ENCODE measurements at places on chromosomes 7 and 10.
A peak's percentile ranks its signal among the peaks of the same experiment; 100 is the strongest.

DNA sequence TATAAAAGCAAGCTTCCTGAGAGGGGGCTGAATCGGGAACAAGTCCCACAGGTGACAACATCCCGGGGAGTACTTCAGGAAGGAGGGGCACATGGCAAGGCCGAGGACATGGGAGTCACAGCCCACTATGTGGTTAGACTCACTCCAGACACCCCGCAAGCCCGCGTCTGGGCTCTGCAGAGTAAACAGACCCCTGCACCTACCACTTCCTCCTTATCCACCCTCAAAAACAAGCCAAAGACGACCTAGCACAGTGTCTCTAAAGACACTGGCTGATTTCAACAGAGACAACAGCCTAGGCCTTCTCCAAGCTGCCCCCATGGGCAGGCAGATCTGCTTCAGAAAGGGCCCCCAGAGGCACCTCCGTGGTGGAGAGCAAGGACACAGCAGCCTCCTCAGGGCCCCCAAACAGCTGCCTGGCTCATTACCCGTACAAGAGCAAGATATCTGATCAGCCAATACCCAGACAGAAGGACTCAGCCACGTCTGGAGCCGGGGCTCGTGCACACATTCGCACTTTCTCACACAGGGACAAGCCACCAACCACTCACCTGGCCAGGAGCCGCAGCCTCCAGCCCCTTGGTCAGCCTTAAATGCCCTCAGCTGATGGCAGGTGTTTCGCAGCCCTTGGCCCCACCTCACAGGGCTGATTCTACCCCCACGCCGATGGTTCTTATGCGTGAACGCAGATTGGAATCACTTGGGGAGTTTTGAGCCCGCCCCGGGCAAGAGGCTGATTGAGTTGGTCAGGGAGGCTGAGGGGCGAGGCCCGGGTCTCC lies 10.7 kb upstream of the KPNA7 start:
- no peak for DNase-seq

- no peak for DNase-seq
Measured at GRCh38 chr10:13168781-13169180, 7.4 kb downstream of the MCM10 start.

DNA sequence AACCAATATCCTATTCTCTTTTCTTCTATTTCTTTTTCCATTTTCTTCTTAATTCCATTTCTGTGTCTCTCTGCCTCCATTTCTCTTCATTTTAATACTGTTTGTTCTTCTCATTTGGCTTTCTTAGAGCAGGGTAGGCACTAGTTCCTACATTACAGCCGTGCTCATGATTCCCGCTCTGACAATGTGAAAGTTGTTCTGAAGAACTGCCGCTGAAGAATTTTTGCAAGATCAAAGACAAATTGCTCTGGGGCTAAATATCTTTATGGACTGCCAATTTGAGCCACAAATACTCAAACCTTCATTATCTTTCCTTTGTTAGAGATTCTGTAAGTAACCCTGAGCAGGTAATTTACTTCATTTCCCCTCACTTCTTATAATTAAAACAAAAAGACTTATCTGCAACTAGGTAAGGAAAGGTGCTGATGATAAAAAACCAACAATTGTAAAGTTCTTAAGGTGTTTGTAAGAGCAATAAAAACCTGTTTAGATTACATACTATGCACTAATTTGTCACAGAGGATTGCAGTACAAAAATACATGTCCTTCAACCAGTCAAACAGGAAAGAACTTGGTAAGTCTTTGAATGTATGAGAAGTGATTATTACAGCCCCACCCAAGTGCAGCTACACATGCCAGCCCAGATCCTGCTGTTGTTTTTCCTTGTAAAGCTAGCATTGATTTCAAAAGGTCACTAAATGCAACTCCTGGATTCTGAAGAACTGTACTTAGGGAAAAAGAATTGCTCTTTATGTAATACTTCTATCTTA lies 127.5 kb downstream of the COL28A1 start:
- no peak for DNase-seq

- peak; percentile 33 for DNase-seq
Measured at GRCh38 chr10:13219685-13220670, 14.2 kb downstream of the UCMA start.

DNA sequence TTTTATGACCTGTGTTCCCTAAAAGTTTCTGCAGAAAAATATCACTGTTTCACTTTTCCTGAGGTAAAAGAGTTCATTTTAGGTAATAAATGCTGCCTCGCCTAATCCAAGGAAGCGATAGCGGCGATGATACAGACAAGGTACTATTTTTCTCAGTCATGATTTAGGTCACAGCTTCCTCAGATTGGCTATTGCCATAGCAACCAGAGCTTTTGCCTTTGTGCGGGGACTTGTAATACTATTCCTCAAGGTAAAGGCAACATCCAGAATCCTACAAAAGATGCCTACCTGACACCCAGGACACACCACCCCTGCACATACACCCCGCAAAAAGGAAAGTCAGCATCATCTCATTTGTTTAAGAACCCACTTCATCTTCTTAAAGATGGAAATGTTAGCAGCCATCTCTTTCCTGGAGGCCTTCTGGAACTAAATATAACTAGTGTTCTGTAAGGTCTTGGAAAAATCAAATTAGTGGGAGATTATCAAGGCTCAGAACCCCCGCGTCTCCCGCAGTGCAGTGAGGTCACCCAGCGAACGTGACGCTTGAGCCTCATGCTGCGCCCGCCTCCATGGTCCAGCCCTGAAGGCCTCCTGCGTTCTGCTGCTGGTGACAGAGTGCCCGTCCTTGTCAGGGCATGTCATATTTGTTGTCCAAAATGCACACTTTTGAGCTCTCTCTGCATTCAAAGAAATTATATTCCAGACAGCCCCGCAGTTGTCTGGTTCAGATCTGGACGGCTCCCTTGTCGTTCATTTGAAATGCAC lies 402.0 kb upstream of the RNF32 start:
- DNase-seq: no peak

DNA sequence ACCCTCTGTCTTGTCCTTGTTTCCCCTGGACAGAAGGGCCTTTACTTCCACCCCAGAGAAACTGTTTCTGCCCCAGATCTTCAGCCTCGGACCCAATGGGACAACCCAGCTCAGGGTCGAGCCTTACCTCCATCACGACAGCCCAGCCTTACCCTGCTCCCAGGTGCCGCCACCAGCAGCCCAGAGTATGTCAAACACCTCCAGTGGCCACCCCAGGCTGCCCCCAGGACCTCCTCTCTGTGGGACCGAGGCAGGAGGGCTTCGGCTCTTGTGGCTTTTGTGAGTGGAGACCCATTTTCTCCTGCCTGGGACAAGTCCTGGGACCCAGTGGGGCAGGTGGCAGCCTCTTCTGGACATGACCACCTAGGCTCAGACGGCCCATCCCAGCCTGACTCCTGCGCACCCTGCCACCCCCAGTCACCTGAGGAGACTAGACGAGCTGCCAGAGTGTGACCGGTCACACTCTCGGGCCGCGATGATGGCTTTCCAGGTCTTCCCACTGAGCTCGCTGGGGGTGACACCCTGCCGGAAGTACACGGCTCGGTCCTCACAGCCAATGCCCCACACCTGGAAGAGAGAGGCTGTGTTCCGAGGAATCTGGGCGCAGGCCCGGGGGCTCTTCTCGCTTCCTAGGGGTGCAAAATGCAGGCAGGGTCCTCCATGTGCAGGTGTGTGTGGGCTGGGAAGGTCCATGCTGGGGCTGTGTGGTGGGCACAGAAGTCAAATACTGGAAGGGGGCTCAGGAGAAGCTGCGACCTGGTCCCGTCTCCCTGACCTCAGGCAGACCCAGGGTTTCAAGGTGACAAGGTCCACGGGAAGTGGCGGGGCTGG lies 15.5 kb downstream of the TECPR1 start:
- DNase-seq: no peak

GRCh38 chr10:131708225-131708880 lies 192.5 kb upstream of the PPP2R2D start:
- DNase-seq: no peak

DNA sequence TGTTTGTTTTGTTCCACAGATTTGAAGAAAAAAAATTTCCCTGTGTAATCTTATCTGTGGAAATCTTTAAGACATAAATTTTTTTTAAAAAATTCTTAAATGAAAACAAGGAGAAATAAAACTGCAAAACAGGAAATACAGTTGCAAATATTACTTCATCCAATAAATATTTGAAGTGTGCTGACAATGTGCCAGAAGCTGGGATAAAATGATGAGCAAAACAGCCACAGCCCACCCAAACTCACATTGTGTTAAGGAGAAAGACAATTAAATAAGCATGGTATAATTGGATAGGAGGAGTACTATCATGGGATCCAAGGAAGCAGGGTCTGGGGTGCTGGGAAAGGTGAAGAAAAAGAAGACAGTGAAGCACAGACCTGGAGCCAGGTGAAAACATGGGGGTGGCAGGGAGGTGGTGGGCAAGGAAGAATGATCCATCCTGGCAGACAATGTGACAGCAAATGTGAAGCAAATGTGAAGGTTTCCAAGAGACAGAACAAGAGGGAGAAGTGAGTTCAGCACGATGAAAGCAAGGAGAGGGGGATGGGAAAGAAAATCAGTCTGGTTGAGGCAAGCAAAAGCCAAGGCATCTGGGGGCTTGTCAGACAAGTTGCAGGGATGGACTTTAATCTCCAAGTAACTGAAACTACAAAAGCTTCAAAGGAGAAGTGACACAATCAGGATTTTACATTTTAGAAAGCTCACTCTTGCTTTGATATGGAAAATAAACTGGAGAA lies 135.9 kb downstream of the HIBADH start:
- no peak for DNase-seq

DNA sequence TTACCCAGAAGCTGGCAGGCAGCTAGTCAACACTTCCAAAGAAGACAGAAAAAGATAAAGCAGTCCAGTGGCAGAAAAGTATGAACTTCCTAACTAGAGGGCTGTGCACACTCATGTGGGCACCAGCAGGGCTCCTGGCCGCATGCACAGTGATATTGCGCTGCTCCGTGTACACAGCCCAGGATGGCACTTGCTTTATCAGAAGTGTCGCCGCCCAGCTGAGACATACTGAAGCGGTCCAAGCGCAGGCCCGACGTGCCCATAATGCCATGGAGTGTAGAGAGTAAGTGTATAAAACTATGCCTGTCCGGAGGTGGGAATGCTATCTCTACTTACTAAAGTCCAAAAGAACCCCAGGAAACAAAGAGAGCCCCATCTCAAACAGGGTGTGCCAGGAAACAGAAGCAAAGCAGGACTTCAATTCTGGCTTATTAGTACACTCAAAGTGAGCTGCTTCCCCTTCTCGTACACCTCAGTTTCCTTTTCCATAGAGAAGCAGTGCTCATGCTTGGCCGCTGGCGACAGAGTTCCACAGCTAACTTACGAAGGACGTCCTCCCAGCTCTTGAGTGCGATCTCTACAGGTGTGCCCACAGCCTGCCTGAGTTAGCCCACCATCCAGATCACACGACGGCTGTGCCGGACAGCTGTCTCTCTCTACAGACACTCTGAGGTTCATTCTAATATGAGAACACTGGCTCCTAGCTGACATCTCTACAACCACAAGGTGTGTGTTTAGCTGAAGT lies 234.3 kb downstream of the COBL start:
- no peak for DNase-seq

DNA sequence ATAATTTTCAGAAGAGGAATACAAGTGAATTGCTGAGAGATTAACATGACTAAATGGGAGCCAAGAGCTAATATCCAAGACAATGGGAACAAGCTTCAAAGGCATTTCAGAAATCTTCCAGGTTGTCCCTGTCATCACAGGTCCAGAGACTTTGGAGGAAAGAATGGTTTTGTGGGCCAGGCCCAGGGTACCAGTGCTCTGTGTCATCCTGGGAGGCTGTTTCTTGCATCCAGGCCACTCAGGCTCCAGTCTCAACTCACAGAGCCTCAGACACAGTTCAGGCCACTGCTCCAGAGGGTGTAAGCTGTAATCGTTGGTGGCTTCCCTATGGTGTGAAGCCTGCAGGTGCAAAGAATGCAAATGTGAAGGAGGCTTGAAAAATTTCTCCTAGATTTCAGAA lies 170.4 kb upstream of the NRG3 start:
- no peak for DNase-seq

DNA sequence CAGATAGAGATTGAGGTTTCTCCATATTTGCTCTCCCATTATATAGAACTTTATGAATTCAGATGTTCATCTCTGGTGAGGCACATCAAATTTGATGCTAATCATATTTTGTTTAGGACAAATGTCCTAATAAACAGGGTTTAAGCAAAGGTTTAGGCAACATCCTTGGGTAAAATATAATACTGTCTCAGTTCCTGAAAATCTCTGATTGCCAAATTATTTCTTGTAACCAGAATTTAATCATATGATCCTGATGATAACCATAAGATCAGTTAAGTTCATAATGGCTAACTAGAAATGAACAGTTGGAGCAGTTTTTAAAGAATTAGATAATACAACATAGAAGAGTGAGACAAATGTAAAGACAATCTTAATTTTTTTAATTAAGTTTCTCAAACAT lies 18.6 kb downstream of the CUTC start:
- DNase-seq: no peak

DNA sequence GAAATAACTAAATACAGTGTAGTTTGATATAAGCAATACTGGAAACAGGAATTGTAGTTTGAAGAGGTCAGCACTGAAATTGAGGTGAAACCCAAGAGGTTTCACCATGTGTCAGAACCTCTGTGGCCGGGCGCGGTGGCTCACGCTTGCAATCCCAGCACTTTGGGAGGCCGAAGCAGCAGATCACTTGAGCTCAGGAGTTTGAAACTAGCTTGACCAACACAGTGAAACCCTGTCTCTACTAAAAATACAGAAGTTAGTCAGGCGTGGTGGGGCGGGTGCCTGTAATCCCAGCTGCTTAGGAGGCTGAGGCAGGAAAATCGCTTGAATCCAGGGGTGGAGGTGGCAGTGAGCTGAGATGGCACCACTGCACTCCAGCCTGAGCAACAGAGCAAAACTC lies 13.7 kb downstream of the AHCYL2 start:
- no peak for DNase-seq

DNA sequence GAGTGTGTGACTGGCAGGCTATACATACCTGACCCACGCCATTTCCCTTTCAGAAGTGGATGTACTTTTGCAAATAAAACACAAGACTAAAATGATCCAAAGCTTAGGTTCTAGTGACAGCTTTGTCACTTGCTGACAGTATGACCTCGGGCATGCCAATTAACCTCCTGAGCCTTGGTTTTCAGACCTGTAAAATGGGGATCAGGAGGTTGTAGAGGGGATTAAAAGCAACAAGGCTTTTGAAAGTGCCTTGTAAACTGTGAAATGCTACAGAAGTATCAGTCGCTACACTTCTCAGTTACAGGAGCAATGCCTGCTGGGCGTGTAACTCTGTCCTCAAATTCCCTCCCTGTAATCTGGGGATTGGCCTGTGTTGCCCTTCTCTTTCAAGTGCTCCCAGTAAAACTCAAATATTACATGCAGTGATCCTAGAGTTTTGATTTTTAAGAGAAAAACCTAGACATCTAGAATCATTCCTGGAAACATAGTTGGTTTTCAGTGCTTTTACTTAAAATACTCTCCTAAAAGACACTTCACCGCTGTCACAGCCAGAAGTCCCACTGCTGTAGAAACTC lies 8.8 kb upstream of the GRB10 start:
- DNase-seq: no peak

GRCh38 chr10:70903262-70903921 lies 15.0 kb upstream of the PCBD1 start:
- peak; percentile 56 for DNase-seq

- DNase-seq: no peak
Measured at GRCh38 chr7:525740-526139, 6.1 kb upstream of the PDGFA start.

GRCh38 chr7:103009466-103010185 lies 65.0 kb downstream of the FBXL13 start:
- DNase-seq: no peak
